ENCODE measurements at places on chromosomes 1 and 21. TPM values are rescaled to one million over a fixed set of nuclear protein-coding genes. Genes with fewer than 3 reads are reported as not detected.

Gene CFAP107
- not detected for total RNA-seq

Gene CNKSR1
- 1.8 TPM for total RNA-seq

Gene CLIC4
- 207 TPM for total RNA-seq

Gene BNIPL
- 0.71 TPM for total RNA-seq

Gene OR6K3
- not detected for total RNA-seq

Gene WDR77
- 24.1 TPM for total RNA-seq

Gene TINAGL1
- total RNA-seq, result 94.7 TPM

Gene CLIC6
- 13.7 TPM for total RNA-seq

Gene FCRL5
- total RNA-seq, result 0.32 TPM

Gene UBASH3A
- 0.15 TPM for total RNA-seq

Gene TMEM61
- not detected for total RNA-seq

Gene SLAMF1
- total RNA-seq, result 0.28 TPM

Gene ADAMTS5
- total RNA-seq, result 3.3 TPM

DNA sequence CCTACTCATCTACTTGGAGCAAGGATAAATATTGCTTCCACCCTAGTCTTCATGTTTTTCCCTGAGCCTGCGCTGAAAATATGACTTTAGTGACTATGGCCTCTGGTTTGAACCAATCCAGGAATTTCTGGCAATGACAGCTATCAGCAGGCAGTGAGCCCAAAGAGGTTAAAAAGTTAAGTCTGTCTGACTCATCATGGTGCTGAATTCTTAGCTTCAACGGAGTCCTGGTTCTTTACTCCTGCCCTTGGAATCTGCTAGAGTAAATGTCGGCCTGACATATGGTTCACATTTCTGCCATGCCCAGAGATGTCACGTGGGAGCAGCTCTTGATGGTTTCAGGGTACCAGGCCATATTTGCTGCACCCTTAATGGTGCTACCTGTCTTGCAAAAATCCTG, 351.6 kb upstream of the PLXNA2 start:
- DNase-seq, result no peak

- no peak for DNase-seq
Observed at GRCh38 chr1:43537423-43538142, 6.9 kb downstream of the PTPRF start.

GRCh38 chr1:43530483-43531106, at the start of gene PTPRF:
Gene PTPRF, plus strand, starts transcription at chr1:43530883. Its CDS starts 14,193 bp downstream, at chr1:43545076.
- DNase-seq, result peak; percentile 88

DNA sequence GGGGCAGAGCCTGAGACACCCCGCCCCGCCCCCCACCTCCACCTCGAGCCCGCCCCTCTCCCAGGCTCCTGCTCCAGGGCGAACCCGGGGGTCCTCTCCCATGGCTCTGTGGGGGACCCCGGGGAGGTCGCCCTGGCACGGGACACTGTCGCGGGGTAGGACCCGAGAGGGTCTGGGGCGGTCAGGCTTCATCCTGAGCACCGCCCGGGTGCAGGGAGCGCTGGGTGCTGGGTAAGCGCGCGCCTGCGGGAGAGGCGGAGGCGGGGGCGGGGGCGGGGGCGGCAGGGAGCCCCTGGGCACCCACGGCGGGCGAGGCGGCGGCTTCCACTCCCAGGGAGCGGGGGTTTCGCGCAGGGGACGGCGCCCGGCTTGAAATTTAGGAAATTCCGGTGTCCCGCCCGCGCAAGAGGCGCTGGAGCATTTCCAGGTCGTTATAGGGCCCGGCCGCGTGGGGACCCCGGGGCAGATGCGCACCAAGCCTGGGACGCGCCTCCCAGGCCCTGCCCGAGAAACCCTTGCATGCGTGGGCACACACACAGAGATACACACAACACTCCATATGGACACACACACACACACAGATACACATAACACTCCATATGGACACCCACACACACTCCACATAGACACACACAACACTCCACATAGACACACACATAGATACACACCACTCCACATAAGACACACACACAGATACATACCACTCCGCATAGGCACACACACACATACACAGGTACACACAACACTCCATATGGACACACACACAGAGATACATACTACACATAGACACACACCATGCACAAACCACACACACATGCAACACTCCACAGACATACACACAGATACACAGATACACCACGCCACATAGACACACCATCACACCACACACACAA, 48.7 kb upstream of the SLC19A1 start:
- DNase-seq, result peak; percentile 38

DNA sequence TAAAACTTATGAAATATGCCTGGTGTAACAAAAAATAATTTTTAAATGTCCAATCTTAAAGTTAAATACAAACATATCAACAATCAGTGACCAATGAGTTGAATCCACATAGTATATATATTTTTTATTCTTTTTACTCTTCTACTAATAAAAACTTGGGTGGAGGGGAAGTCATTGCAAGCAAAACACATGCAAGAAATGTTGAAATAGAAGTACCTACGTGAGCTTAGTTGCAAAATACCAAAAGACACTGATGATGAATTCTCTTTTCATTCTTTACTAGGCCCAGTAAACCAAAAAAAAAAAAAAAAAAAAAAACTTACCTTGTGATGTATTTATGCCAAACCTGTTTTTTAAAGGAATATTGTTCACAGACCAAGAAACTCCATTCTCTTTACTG, 26.4 kb upstream of the PLA2G4A start:
- no peak for DNase-seq

DNA sequence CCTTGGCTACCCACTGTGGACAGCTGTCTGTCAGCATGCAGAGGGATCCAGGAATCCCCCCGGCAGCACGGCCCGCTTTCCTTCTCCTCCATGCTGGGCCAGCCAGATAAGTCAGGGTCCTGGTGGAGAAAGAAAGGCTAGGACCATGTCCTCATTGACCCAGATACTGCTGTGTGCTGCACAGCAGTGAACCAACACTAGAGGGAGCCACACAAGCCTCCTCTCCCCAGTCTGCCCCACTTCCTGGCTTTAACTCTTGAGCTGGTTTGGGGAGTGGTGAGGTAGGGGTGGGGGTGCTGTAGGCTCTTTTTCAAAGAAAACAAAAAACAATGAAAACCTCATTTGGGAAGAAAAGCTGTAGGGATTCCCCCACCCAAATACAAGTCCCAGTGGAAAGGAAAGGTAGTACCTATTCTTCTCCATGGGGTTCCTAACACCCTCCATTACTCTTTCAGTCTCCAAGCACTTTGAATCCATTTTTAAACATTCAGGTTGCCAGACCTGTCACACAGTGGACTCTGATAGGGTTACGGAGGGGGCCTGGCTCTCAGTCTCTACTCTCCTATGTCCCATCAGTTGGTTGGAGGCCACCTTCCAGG, 84.9 kb upstream of the CD1D start:
- peak; percentile 56 for DNase-seq

- DNase-seq, result no peak
Observed at GRCh38 chr1:233901495-233901894, 3.0 kb upstream of the SLC35F3 start.

GRCh38 chr1:3924186-3924824, 24.2 kb upstream of the C1orf174 start:
- DNase-seq, result no peak

- no peak for DNase-seq
Observed at GRCh38 chr1:183263886-183264602, 78.0 kb downstream of the LAMC2 start.

DNA sequence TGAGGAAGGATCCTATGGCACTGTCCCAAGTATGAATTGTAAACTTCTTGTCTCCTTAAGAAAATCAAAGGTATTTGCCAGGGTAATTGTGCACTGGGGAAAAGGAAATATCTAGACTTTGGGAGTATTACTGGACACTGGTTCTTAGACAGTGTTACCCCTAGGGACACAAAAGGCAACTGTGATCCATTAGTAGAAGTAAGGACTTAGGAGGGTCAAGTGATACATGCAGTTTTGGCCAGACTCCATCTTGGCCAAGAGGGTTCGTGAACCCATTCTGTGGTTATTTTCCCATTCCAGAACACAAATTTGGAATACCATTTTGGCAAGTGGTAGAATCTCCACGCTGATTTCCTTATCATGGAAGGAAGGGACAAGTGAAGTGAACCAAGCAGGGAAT, 98.1 kb downstream of the TM2D1 start:
- DNase-seq, result peak; percentile 61

DNA sequence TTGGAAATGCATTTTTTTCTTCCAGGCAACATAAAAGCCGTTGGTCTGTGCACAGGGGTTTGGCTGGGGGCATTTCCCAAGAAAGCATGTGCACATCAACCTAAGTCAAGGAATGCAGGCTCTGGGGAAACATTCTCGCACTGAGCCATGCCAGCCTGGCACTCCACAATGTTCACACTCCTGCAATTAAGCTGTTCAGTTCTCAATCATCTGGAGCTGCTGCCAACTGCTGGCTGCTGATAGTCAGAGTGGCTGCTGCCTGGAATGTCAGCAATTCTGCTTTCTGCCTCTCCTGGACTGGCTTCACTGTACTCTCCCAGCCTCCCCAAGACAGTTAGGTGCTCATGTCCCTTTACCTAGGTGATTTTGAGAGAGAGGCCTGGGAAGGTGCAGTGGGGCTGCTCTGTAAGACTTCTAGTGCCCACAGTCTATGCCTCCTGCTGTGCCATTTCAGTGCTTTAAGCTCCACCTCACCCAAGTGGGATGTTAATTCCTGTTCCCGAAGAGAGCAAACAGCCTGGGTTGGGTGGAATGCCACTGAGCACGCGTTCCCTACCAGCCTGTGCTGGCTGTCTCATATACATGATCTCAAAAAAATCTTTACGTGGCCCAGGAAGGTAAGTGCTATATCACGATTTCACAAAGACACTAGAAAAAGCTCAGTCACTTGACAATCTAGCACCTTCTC, 131.7 kb downstream of the BRINP2 start:
- peak; percentile 63 for DNase-seq

- DNase-seq, result no peak
Observed at GRCh38 chr1:189656628-189657530, 820.8 kb downstream of the BRINP3 start.

- DNase-seq, result no peak
Observed at GRCh38 chr1:63087966-63088365, 234.4 kb upstream of the FOXD3 start.

GRCh38 chr1:8986814-8987190, 39.4 kb downstream of the SLC2A7 start:
- DNase-seq, result no peak
